CD4-positive, alpha-beta T cell treated with Interleukin-12 subunit alpha and Interleukin-12 subunit beta, for 1 hour (primary cell): ENCODE measurements at places on chromosomes 13 and 19.

GRCh38 chr13:94454906-94455305 lies 24.6 kb downstream of the DCT start:
- no peak for DNase-seq

DNA sequence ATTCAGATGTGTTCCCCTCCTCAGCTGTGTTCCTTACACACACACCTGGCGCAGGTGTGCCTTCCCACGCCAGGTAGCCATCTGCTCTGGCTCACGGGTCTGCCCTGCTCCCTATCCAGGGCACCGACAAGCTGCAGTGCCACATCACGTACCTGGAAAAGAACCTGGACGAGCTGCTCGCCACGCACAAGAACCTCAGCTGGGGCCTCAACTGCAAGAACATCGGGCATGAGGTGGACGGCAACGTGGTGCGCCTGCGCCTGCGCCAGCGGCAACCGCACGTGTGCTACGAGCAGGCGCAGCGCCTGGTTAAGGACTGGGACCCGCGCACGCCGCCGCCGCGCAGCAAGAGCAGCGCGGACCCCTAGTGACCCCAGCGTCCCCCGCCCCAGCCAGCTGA lies 26.5 kb upstream of the CASP14 start:
- DNase-seq = no peak

DNA sequence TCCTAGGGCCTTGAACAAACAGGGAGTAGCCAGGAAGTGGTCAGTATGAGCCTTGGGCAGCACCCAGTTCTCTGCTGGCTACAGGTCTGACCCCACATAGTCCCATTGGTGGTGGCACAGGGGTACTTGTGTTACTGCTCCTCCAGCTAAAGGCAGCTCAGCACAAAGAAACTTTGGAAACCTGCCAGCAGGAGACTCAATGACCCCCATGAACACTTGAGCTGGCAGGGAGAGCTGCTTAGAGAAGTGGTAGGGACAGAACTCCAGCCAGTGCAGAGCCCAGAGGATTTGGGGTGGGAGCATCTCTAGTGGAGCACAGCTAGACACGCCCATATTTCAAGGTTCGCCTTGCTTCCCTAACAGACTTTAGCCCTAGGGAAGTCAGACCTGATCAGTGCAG lies 10.4 kb upstream of the ZNF586 start:
- no peak for DNase-seq

GRCh38 chr19:44777715-44778347 lies at the start of gene CBLC:
CBLC (plus strand) TSS chr19:44777890; CDS start chr19:44777932, 42 bp downstream.
- DNase-seq = no peak

DNA sequence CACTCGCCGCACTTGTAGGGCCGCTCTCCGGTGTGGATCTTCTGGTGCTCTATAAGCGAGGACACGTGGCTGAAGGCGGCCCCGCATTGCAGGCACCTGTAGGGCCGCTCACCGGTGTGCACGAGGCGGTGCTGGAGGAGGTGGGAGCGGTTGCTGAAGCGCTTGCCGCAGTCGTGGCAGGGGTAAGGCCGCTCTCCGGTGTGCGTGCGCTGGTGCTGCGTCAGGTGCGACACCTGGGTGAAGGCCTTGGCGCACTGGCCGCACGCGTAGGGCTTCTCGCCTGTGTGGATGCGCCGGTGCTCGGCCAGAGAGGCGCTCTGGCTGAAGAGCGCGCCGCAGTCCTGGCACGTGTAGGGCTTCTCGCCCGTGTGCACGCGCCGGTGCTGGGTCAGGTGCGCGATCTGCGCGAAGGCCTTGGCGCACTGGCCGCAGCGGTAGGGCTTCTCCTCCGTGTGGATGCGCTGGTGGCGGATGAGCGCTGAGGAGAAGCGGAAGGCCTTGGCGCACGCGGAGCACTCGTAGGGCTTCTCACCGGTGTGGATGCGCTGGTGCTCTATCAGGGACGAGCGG lies 7.5 kb downstream of the ZNF835 start:
- no peak for DNase-seq

DNA sequence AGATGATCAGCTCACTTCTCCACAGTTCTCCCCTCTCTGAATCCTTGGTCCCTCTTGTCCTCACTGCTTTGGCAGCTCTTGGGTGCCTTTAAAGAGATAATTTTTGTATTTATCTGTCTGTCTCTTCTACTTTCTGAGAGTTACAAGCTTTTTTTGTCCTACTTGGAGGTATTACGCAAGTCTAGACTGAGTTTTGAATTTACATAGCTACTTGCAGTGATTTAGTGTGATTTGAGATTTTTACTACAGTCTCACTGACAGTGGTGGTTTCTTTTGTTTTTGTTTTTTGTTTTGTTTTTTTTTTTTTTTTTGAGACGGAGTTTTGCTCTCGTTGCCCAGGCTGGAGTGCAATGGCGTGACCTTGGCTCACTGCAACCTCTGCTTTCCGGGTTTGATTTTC lies 22.1 kb downstream of the URI1 start:
- DNase-seq = no peak

DNA sequence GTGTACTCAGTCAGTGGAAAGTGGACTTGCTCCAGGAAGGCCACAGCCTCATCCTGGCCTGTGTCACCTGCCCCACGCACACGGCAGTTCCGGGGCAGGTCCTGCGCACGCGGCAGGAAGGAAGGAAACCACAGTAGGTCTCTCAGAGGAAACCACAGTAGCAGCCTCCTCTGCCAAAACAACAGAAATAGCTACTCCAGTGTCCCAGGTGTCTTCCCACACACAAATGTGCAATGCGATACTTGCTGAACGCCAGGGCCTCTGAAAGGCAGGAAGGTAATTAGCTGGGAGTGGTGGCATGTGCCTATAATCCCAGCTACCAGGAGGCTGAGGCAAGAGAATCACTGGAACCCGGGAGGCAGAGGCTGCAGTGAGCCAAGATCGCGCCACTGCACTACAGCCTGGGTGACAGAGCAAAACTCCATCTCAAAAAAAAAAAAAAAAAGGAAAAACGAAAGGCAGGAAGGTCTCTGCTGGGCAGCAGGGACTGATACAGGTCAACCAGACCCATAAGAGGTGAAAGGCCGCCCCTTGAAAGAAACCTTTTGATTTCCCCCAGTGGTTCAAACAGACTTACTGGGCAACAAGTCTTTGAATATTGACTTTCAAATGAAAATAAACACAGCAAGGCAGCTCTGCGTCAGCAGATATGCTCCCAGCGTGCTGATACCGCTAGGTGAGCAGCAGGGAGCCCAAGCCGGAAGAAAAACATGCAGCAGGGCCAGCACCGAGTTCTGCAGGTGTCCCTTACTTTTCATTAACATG lies 49.5 kb downstream of the CRYL1 start:
- DNase-seq = peak; percentile 74
